ENCODE measurements at places on chromosomes 3 and 15.
A peak's percentile ranks its signal among the peaks of the same experiment; 100 is the strongest.

- no peak for DNase-seq
Measured at GRCh38 chr15:26767169-26767670, 5.6 kb downstream of the GABRB3 start.

GRCh38 chr3:187263270-187263669, 28.3 kb downstream of the MASP1 start:
- DNase-seq, result no peak

DNA sequence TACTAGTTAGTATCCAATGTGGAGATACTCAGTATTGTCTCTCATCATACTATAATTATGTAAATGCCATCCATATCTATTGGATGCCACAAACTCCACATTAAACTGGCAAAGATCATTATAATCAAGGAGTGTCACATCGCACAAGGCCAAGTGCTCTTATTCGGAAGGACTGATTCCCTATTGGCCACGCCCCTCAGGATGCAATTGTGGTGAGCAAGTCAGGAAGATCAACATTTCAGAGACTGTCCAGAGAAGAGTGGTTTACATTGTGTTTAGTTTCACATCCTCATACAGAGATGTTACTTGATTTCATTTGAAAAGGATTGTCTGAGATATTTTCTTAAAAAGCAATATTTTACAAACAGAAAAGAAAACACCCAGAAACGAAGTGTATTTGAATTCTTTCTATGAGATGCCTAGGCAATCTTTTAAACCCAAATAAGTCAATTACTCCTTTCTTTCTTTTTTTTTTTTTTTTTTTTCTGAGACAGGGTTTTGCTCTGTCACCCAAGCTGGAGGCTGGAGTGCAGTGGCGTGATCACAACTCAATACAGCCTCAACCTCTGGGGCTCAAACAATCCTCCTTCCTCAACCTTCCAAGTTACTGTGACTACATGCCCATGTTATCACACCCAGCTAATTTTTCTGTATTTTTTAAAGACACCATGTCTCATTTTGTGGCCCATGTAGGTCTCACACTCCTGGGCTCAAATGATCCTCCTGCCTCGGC, 369.1 kb downstream of the RBMS3 start:
- DNase-seq, result no peak

DNA sequence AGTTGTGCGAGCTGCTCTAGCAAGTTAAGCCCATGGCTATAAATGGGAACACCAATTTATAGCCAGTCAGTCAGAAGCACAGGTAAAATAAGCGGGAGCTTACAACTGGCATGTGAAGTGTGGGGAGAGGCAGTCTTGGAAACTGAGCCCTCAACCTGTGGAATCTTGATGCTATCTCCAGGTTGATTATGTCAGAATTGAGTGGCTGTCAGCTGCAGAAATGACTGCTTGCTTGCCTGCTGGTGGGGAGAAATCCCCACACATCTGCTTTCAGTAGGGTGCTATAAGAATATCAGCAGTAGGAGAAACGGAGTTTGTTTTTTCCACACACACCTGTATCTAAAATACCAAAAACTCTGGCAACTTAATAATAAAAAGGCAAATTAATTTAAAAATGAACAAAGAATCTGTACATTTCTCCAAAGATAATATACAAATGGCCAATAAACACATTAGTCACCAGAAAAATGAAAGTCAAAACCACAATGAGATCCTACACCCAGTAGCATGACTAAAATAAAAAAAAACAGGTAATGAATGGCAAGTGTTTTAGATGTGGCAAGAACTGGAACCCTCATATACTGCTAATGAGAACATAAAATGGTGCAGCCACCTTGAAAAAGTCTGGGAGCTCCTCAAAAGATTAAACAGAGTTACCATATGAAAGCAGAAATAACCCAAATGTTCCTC, 26.0 kb upstream of the MAP4 start:
- DNase-seq, result no peak

GRCh38 chr15:96408591-96409183, 78.2 kb downstream of the NR2F2 start:
- no peak for DNase-seq

DNA sequence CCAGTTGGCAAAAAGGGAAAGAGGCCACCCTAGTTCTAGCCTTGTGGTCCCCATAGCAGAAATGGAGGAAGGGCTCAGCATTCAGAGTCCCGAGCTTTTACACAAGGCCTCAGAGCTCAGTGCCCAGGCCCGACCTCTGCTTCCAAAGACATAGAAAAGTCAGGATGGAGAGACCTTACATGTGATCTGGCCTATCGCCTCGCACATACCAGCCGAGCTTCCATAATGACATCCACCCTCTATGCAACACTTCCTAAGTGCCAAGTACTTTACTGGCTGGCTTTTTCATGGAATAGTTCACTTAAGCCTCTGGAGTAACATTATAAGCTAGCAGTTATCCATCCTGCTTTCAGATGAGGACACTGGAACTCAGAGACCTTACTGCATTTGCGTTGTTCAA, 275.9 kb downstream of the FAM43A start:
- no peak for DNase-seq

DNA sequence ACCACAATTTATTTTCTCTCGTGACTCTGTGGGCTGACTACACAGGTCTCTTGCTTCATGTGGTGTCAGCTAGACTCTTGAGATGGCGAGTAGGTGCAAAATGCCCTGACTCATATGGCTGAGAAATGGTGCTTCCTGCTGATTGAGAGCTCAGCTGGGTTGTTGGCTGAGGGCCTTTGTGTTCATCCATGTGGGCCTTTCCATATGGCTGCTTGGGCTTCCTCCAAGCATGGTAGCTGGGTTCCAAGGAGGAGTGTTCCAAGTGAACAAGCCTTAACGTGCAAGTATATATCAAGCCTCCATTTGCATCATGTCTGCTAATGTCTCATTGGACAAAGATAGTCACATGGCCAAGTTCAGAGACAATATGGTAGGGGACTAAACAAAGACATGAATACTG, 164.0 kb downstream of the PDCD6IP start:
- no peak for DNase-seq

DNA sequence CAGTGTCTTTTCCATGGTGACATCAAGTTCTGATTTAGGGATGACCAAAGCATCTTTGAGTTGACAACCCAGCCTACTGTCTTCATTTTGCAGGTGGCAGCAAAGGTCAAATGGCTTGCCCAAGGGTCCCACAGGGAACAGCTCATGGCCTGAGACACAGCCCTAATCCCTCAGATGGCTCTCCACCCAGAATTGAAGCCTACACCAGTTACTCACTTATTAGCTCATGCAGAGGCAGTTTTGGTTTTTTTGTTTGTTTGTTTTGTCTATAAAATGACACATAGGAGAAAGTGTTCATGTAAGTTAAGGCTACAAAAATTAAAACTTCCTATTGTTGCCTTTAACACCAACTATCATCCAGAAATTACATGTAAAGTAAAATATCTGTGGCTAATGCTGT, 167.9 kb downstream of the OSBPL10 start:
- DNase-seq, result no peak

GRCh38 chr3:145849115-145849514, 311.9 kb downstream of the PLOD2 start:
- DNase-seq, result no peak

DNA sequence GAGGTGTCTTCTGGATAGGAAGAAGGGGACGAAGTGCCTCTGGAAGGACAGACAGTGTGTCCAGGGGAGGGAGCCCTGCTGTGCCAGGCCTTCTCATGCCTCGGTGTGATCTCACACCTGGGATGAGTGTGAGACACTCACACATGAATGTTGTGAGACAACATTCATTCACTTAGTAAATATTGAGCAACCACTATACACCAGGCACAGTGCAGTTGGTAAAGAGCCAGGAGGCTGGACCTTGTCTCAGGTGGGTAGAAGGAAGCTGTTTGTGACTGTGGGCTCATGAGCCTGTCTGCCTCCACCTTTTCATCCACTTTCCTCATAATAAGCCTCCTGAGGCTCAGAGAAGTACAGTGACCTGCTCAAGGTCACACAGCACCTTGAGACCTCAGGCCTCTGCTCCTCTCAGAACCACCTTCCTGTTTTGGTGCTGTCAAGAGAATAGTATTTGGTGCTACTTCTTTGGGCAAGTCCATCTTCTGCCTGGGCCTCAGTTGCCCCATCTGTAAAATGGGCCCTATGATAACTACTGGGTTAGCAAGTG, 20.9 kb downstream of the SLC6A6 start:
- DNase-seq, result no peak

GRCh38 chr3:46359733-46360493, 6.0 kb downstream of the CCR2 start:
- DNase-seq, result peak; percentile 88

Data from NCI-H2081 (cell line).